Frontal cortex (tissue), 4 donors: ENCODE measurements at places on chromosomes 16 and 17. TPM values are rescaled to one million over a fixed set of nuclear protein-coding genes. Genes with fewer than 3 reads are reported as not detected.

CDH8 gene
- total RNA-seq: 39.9 TPM

EVI2B gene
- not detected for total RNA-seq

SLC6A2 gene
- under 0.01 TPM for total RNA-seq

KRTAP4-3 gene
- total RNA-seq: not detected

HBQ1 gene
- 6.9 TPM for total RNA-seq

CYB5D1 gene
- total RNA-seq: 15.1 TPM

ARL6IP1 gene
- 617 TPM for total RNA-seq

STARD3 gene
- 17.5 TPM for total RNA-seq

SCGB1C2 gene
- total RNA-seq: not detected

TMED6 gene
- total RNA-seq: not detected

TPSAB1 gene
- not detected for total RNA-seq

P2RX1 gene
- not detected for total RNA-seq

CDRT15L2 gene
- total RNA-seq: not detected

LSM12 gene
- total RNA-seq: 26.5 TPM

PMFBP1 gene
- total RNA-seq: 0.41 TPM

NPIPA8 gene
- total RNA-seq: 4.9 TPM

MGAT5B gene
- 16.3 TPM for total RNA-seq

ZNF423 gene
- 7.3 TPM for total RNA-seq

SLC35G6 gene
- not detected for total RNA-seq

CETP gene
- 0.82 TPM for total RNA-seq

PROCA1 gene
- 2.9 TPM for total RNA-seq

WFIKKN2 gene
- total RNA-seq: 3.7 TPM

APOH gene
- not detected for total RNA-seq

ARL5C gene
- total RNA-seq: not detected

TBC1D3E gene
- 0.41 TPM for total RNA-seq

PIPOX gene
- 4.9 TPM for total RNA-seq

SMURF2 gene
- total RNA-seq: 64.0 TPM

HAP1 gene
- under 0.01 TPM for total RNA-seq

PRSS8 gene
- total RNA-seq: not detected

BRD7 gene
- 39.5 TPM for total RNA-seq

ASB16 gene
- not detected for total RNA-seq

UNC13D gene
- total RNA-seq: 0.41 TPM

SALL1 gene
- total RNA-seq: 5.3 TPM

CES3 gene
- under 0.01 TPM for total RNA-seq
